NCI-H2171 (cell line): ENCODE measurements at places on chromosomes 1 and 21.

- no peak for DNase-seq
Observed at GRCh38 chr1:236403905-236404696, 10.0 kb downstream of the EDARADD start.

DNA sequence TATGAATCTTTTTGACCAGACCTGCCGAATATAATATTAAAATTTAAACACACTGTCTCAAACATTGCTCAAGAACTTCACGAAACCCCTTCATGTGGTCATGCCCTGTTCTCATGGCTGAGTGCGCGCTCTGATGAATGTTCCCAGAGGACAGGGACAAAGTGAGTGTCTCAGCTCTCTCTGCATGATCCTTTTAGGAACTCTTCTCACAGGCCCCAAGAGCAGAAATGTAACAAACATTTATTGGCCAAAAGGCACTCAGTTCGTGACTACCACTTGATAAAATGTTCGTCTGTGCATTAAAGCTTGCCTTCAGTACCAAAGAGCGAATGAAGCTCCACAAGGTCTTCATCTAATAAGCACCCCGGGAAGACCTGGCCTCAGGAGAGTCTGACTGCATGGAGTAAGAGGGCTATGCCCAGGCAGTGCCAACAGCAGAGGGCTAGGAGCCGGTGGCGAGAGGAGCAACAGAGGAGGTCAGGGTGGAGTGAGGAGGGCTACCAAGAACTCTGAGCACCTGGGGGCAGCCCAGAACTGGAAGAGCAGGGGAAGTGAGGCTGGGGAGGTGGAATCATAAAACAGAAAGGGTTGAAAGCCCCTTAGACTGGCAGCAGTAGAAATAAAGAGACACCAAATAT is 171.1 kb downstream of the RHOU start:
- no peak for DNase-seq

DNA sequence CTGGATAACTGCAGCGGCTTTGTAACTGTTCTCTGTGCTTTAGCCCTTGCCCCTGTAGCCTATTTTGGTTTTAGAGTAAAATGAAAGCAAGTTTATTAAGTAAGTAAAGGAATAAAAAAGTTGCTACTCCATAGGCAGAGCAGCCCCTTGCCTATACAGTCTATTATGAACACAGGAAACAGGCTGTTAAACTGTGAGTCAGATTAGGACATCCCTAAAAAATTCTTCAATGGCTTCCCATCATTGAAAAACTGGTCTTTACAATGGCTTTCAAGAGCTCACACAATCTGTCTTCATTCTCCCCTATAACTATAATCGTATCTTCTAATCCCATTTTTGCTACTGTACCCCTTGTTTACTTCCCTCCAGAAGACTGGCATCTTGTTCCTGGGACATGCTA is 43.0 kb downstream of the ATG4C start:
- DNase-seq = no peak

DNA sequence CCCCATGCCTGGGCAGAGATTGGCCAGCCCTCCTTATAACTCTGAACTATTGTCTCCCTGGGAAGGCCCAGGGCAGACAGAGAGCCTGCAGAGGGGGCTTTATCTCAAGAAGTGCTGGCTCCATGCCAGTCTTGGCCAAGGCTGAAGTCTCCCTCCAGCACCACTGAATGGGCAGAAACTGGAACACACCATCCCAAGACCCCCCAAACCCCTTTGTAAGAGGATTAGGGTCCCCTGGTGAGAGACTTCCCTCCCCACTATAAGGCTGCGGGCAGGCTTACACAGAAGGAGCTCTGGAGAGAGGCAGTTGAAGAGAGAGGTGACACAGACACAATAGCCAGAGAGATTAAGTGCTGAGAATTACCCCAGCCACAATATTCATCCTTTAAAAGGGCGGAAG is 97.2 kb downstream of the NAV1 start:
- DNase-seq = no peak

DNA sequence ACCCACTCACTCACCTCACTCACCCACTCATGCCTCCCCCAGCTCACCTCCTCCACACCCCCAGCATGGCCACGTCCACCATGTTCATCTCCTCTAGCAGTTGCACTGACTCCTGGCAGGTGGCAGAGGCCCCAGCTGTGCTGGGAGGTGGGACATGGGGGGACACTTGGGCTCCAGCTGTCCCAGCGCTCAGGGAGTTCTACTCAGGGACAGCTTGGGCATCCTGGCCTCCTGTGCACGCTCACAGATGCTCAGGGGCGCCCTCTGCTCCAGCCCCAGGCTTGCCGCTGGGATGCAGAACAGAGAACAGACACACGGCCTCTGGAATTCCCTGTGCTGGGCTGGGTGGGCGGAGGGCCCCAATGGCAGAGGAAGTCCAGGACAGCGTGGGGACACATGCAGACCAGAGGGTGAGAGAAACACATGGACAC is 5.2 kb downstream of the KRTAP10-8 start:
- peak; percentile 4 for DNase-seq

- DNase-seq = no peak
Observed at GRCh38 chr1:161115132-161115711, 2.6 kb downstream of the PFDN2 start.

- no peak for DNase-seq
Observed at GRCh38 chr1:108811611-108812010, 45.3 kb downstream of the AKNAD1 start.

DNA sequence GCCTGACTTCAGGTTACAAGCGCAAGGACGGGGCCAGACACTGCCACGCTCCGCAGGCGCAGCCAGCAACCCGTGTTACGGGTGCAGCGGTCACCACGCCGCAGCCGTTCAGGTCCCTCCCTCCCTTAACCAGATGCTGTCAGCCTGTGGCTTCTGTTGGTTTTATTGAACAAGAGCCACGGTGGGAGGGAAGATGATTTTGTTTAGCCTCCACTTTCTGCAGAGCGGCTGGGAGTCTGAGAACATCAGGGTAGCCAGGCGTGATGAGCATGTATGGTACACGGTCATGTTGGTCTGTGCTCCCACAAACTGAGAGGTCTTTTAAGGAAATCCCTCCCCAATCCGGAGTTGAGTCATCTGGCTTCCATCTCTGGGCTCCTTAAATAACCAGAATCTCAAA is 18.5 kb upstream of the ADARB1 start:
- no peak for DNase-seq

GRCh38 chr1:23581219-23581618 is 21.9 kb upstream of the ID3 start:
- DNase-seq = no peak

DNA sequence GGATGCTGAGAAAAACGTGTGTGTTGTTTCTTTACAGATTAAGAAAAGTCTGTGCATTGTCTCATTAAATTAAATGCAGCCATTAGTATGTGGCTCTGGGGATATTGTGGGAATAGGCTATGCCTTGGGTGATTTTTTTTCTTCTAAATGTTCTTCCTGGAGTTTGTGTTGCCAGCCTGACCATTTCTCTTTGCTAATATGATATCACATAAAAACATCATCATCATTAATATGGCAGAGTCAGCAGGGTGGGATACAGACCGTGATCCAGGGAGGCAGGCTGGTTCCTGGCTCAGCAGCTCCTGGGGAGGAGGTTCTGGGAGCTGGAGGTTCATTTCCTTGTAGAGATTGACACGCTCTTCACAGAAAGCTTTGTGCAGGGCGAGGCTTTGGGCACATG is 60.7 kb upstream of the SELENON start:
- no peak for DNase-seq

- DNase-seq = no peak
Observed at GRCh38 chr1:93817819-93818569, 61.0 kb downstream of the DNTTIP2 start.

DNA sequence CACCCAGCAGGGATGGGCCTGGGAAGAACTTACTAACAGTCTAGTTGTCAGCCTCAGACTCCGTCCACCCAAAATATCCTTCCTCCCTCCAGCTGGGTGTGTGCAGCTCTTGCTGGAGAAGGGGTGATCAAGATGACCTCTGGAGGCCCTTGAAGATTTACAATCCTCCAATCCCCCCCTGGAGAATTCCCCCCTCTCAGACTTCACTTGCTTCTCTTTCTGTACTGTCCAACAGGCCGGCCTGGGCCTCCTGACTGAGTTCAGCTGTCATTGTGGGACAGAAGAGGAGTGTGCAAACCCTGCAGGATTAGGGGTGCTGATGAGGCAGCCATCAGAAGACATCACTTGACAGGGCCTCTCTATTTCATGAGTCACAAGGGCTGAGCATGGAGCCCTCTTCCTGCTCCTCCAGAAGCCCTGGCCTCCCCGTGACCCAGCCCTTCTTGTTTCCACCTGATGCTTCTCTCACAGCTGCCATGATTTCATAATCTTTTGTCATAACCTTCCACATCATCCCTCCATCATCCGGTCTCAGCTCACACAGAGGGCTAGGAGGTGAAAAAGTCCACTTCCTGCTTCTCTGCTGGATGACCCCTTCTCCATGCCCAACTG is 17.5 kb upstream of the IGFN1 start:
- DNase-seq = no peak

GRCh38 chr21:33197496-33197895 is 32.2 kb upstream of the IFNAR2 start:
- DNase-seq = no peak

DNA sequence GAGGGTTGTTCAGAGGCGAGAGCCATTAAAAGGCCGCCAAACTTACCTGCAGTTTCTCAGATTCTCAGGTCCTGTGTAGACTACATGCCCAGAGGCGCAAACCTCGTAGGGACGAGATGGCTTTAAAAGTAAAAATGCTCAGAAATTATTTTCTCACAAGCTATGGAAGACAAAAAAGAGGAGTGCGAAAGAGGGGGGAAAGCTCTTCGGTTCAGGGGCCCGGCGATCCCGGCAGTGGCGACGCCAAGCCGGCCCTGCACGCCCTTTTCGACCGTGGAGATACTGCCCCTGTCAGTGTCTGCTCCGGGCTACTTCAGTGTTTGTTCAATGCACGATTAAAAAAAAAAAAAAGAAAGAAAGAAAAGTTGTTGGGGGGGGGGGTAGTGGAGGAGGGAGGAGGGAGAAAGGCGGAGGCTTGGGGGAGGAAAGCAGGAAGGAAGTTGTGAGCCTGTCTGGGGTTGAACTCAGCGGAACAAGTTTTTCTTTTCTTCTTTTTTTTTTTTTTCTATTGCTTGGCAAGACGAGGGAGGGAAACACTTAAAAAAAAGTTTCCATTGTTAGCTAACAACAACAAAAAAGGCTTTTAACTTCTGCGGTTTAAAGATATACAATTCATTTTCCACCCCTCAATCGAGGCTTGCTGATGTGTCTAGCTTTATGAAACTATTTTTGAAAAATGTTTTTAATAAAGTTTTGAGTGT is at the start of gene ITPKB:
ITPKB (minus strand) TSS at position 288 of the 701 bp plus-strand sequence. CDS start 1,824 bp downstream, outside the sequence.
- no peak for DNase-seq

DNA sequence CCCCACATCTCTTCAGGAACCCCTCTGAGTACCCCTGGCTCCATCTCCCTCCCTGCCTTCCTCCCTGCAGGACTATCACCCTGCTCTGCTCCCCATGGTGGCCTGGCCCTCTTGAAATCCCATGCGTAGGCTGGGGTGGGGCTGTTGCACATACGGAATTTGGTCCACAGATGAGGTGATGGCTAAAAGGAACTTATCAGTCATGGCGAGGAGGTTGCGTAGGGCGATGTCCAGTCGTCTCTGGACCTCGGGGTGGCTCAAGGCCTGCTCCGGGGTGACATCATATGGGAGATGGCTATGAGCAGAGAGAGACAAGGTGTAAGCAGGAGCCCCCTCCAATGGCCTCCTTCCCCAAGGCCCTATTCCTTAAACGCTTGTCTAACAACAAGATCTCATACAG is 35.3 kb downstream of the IQGAP3 start:
- no peak for DNase-seq

DNA sequence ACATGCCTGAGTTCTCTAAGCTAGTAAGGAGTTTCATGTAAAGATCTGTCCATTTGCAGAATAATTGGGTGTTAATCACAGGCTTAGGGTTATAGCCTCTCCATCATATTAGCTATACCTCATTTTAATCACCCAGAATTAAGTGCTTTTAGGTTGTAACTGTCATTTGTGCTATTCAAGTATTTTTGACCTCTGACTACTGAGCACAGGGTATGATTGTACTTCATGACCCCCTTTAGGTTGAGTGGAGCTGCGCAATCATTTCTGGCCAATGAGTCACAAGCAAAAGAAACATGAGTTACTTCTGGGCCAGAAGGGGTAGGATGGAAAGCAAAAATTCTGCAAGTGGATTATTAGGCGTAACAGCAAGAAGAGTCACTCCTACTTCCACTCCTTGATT is 8.4 kb upstream of the SNX7 start:
- no peak for DNase-seq

DNA sequence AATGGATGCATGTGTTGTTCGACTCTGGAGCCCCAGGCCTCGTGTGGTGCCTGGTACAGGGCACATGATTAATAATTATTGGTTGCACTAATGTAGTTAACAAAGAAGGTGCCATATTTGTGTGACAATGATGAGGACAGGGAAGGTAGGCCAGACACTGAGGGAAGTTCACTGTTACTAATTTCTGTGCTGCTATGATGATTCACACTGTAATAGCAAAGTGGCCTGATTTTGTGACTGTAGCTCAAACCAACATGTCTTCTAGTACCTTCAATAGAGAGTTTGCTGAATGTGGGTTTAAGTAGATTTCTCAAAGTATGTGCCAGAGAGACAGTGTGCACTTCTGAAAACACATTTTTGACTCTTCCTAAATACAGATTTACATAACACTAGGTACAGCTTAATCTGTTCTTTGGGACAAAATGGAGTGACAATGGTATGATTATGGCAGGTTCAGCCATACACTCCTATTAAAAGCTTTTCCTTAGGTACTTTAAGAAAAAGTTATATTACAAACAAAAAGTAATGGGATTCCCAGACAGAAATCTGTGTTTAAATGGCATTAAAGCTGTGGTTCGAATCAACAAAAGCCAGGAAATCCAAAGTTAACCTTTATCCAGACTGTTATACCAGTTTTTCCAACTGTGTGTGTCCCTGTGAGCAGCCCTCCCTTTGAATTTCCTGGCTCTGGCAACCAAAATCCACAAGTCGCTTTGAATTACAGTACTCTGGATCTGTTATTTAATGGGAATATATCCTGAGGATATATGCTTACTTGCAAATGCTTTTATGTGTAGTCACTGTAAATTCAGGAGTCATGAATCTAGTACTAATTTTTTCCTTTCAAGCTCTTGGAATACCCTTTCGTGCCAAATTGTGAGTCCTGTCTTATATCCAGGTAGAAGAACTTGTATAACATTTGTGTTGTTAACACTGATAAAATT is 277.1 kb upstream of the SGIP1 start:
- no peak for DNase-seq
